ENCODE measurements at places on chromosomes 5 and 9.

GRCh38 chr5:14508046-14508445 lies 73.5 kb upstream of the OTULINL start:
- no peak for DNase-seq
- H3K4me1 ChIP-seq = no peaks in the 10 kb centered on the region
- H3K4me3 ChIP-seq = no peak overlapping the region
- no peaks in the 10 kb centered on the region for H3K27me3 ChIP-seq
- H3K27ac ChIP-seq = no peak overlapping the region

GRCh38 chr5:141518618-141519015 lies 29.7 kb downstream of the PCDHGC5 start:
- H3K27me3 ChIP-seq = no peaks in the 10 kb centered on the region
- H3K36me3 ChIP-seq = peaks cover 5% of the 10 kb centered on the region
- no peak overlapping the region for H3K4me3 ChIP-seq
- H3K4me1 ChIP-seq = peaks cover 50% of the 10 kb centered on the region
- no peak for DNase-seq
- H3K27ac ChIP-seq = 0 out of 2 replicates have a peak overlapping the region, but pooled peaks have one; percentile 27

DNA sequence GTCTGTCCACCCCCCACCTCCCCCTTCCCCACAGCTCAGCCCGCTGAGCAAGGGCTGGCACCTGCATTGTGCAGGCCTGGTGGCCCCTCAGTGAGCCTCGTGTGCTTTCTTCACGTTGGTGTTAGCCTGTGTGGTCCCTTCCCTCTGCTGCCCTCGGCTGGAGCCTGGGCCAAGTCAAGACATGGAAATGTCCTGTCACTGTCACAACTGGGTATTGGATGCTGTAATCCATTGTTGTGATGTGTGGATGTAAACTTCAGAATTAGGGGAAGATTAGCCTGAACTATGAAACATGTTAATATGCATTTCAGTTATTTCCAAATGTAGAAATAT lies 103.9 kb downstream of the TRIO start:
- no peaks in the 10 kb centered on the region for H3K36me3 ChIP-seq
- H3K4me1 ChIP-seq = peaks cover 99% of the 10 kb centered on the region
- peak overlapping the region; percentile 86 for H3K27ac ChIP-seq
- no peaks in the 10 kb centered on the region for H3K27me3 ChIP-seq

GRCh38 chr5:8457187-8458037 lies 588.5 kb downstream of the MTRR start:
- H3K4me1 ChIP-seq = peaks cover 14% of the 10 kb centered on the region
- DNase-seq = peak; percentile 96
- no peaks in the 10 kb centered on the region for H3K27me3 ChIP-seq
- peak overlapping the region; percentile 92 for H3K27ac ChIP-seq
- peaks cover 7% of the 10 kb centered on the region for H3K36me3 ChIP-seq
- H3K4me3 ChIP-seq = peak overlapping the region; percentile 97

DNA sequence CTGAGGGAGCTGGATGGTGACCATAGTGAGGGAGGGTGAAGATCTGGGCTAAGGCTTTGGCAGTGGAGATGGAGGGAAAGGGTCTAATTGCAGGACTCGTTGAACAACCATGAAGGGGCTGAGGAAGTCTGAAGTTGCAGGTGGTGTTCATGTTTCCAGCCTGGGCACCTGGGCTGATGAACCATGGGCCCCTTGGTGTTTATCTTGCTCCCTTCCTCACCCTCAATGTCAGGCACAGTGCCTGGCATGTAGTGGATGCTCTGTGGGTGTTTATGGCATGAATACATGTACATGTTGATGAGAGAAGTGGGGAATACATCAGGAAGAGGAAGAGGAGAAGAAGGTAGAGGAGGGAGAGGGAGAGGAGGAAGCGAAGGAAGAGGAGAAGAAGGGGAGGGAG lies 31.3 kb upstream of the COL15A1 start:
- H3K4me3 ChIP-seq = no peak overlapping the region
- H3K27me3 ChIP-seq = no peaks in the 10 kb centered on the region
- H3K36me3 ChIP-seq = no peaks in the 10 kb centered on the region
- no peak for DNase-seq
- no peaks in the 10 kb centered on the region for H3K4me1 ChIP-seq
- no peak overlapping the region for H3K27ac ChIP-seq

- H3K27me3 ChIP-seq = no peaks in the 10 kb centered on the region
- H3K27ac ChIP-seq = no peak overlapping the region
- no peaks in the 10 kb centered on the region for H3K36me3 ChIP-seq
- H3K4me3 ChIP-seq = no peak overlapping the region
- no peaks in the 10 kb centered on the region for H3K4me1 ChIP-seq
Observed at GRCh38 chr5:93911609-93912008, 170.2 kb upstream of the POU5F2 start.

DNA sequence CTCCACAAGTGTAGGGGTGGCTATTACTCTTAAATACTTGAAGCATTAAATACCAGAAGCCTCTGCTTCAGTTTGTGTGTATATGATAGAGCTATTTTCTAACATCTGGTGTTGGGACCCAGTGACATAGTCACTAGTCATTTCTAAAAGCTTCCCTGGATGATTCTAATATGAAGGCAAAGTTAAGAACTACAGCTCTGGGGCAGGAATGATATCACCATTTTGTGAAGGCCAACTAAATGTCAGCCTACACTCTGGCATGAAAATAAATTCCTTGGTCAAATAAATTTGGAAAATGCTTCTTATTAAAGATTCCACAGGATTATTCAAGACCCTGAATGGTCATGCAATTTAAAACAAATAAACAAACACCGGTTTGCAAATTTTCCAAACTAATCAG lies 197.7 kb downstream of the PLK2 start:
- H3K36me3 ChIP-seq = no peaks in the 10 kb centered on the region
- H3K4me3 ChIP-seq = no peak overlapping the region
- peaks cover 18% of the 10 kb centered on the region for H3K4me1 ChIP-seq
- H3K27ac ChIP-seq = peak overlapping the region; percentile 94
- DNase-seq = no peak

DNA sequence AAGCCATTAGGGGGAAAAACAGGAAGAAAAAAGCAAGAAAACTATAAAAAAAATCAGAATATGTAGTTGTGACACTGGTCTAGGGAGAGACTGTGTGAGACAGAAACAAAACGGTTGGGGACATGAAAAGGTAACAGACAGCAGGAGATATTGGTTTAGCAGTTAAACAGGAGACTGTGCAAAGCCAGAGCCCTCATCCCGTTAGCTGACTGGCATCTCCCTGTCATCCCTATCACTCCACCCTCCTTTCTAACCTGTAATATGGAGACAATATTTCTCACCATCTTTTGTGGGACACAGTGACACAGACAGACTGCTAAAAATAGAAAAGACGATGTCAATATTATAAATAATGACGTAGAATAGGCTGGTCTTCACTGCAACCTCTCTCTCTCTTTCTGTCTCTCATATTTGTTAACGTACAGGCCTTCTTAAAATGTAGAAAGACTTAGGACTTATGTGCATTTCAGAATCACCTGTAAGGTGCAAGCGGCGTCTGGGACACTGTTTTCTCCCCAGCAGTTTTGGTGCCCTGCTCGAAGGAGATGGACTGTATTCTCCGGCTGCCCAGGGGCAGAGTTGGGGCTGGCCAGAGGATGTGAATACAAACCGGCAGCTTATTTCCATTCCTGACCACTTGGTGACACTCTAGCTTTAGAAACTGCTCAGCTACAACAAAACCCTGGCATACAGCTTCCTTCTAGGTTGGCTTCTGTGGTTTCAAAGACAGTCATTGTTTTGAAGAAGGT lies 190.6 kb downstream of the MAT2B start:
- H3K36me3 ChIP-seq = no peaks in the 10 kb centered on the region
- DNase-seq = peak; percentile 42
- H3K4me1 ChIP-seq = no peaks in the 10 kb centered on the region
- H3K4me3 ChIP-seq = no peak overlapping the region
- no peak overlapping the region for H3K27ac ChIP-seq
- no peaks in the 10 kb centered on the region for H3K27me3 ChIP-seq

DNA sequence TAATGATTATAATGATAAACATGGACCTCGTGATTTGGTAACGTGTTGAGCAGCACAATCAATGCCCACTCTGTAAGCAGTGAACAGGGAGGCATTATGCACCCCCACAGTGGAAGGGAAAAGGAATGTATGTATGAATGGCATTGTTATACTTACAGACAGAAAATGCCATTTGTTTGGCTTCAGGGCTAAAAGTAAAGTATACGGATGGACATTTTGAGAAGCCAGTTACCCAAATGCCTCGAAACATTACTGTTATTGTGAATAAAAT lies 260.2 kb upstream of the PPP1R2B start:
- no peaks in the 10 kb centered on the region for H3K36me3 ChIP-seq
- H3K4me3 ChIP-seq = no peak overlapping the region
- DNase-seq = no peak
- H3K4me1 ChIP-seq = no peaks in the 10 kb centered on the region

DNA sequence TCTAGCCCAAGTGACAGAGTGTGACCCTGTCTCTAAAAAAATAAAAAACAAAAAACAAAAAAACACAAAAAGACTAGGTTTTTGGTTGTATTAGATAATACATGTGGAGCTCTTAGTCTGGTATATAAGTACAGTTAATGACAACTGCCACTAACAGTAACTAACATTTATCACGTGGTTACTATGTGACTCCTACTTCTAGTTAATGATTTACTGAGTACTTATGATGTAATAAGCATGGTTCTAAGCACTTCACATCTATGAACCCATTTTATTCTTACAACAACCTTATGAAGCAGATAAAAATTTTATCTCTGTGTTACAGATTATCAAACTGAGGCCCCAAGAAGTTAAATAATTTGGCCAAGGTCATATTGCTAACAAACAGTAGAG lies 6.1 kb upstream of the TMEFF1 start:
- no peak overlapping the region for H3K27ac ChIP-seq
- no peak overlapping the region for H3K4me3 ChIP-seq
- H3K4me1 ChIP-seq = no peaks in the 10 kb centered on the region

- no peaks in the 10 kb centered on the region for H3K36me3 ChIP-seq
- peak overlapping the region; percentile 44 for H3K27ac ChIP-seq
- no peak for DNase-seq
- H3K27me3 ChIP-seq = no peaks in the 10 kb centered on the region
Observed at GRCh38 chr9:95311961-95312360, 5.5 kb downstream of the FANCC start.

DNA sequence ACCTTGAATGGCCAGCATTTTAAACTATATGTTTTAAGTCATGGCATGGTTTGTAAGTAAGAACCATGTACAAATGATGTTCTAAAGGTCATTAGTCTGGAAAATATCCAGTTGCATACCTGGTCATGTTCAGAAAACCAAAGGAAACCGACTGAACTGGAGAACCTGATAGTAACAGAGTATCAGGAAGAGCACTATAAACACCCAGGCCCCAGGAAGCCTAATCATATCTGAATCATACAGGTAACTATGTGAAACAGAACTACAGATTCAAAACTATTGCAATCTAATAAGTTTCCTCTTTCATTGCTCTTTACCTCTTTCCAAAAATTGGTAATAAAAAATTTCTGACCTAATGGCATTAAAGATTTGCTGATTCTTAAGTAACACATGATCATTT lies 500.3 kb downstream of the ARHGEF28 start:
- 0 out of 2 replicates have a peak, but pooled peaks cover 2% of the 10 kb centered on the region for H3K4me1 ChIP-seq
- no peaks in the 10 kb centered on the region for H3K36me3 ChIP-seq
- DNase-seq = no peak
- H3K4me3 ChIP-seq = no peak overlapping the region

GRCh38 chr5:27009540-27009915 lies 28.9 kb downstream of the CDH9 start:
- no peak overlapping the region for H3K4me3 ChIP-seq
- peak overlapping the region; percentile 8 for H3K27ac ChIP-seq
- no peak for DNase-seq

- H3K4me1 ChIP-seq = peaks cover 23% of the 10 kb centered on the region
- no peak for DNase-seq
- no peak overlapping the region for H3K4me3 ChIP-seq
Observed at GRCh38 chr9:137453643-137454081, 5.5 kb downstream of the NSMF start.

- no peak overlapping the region for H3K27ac ChIP-seq
- no peak overlapping the region for H3K4me3 ChIP-seq
- H3K36me3 ChIP-seq = no peaks in the 10 kb centered on the region
Observed at GRCh38 chr9:133934482-133935232, 57.5 kb downstream of the VAV2 start.

- no peak for DNase-seq
- no peaks in the 10 kb centered on the region for H3K36me3 ChIP-seq
- H3K27me3 ChIP-seq = no peaks in the 10 kb centered on the region
- H3K4me3 ChIP-seq = peak within 1 kb of the TSS; percentile 54
- H3K4me1 ChIP-seq = peaks cover 36% of the 10 kb centered on the region
Observed at GRCh38 chr5:150302301-150303069, at the start of gene ARSI. ARSI (minus strand) TSS chr5:150302905; CDS start chr5:150302373, 532 bp downstream.

- no peaks in the 10 kb centered on the region for H3K36me3 ChIP-seq
- DNase-seq = no peak
- peak overlapping the region; percentile 85 for H3K27ac ChIP-seq
- H3K27me3 ChIP-seq = no peaks in the 10 kb centered on the region
- peaks cover 42% of the 10 kb centered on the region for H3K4me1 ChIP-seq
Observed at GRCh38 chr5:10726179-10726912, 34.7 kb downstream of the DAP start.

- no peaks in the 10 kb centered on the region for H3K27me3 ChIP-seq
- no peaks in the 10 kb centered on the region for H3K4me1 ChIP-seq
- H3K4me3 ChIP-seq = no peak overlapping the region
- DNase-seq = no peak
- H3K27ac ChIP-seq = no peak overlapping the region
Observed at GRCh38 chr5:118236108-118236849, 752.1 kb downstream of the DTWD2 start.

DNA sequence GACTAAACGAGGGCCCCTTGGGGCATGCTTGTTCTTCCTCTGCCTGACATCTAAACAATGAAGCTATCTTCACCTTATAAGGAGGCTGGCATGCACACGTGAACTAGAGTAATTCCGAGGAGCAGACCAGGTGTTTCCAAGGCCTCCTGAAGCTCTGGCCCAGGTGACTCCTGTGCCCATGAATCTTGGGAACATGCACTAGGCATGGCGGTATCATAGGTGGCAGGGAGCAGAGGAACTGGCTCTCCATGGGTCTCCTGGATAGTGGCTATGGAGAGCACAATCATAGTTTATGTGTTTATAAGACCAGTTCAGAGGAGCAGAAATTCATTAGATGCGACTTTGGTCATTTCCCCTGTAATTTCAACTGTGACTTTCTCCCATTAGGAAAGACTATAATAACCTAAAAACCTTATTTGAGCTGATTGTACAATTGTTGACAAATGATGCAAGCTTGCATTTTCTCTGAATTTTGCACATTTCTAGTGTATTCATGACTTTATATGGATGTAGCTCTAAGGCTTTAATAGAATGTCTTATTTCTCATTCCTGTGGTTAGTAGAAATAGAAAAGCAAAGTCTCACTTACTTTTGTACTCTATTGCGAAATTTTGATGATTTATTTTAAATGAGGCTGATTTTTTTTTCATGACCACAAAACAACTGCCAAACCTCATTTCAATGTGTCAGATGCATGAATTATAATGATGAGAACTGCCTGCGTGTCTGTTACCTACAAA lies 135.3 kb upstream of the RPS23 start:
- H3K27ac ChIP-seq = no peak overlapping the region
- no peak overlapping the region for H3K4me3 ChIP-seq
- no peaks in the 10 kb centered on the region for H3K4me1 ChIP-seq
- DNase-seq = no peak
- H3K36me3 ChIP-seq = no peaks in the 10 kb centered on the region
- H3K27me3 ChIP-seq = no peaks in the 10 kb centered on the region

GRCh38 chr5:171484460-171484899 lies 65.0 kb downstream of the FGF18 start:
- H3K36me3 ChIP-seq = no peaks in the 10 kb centered on the region
- no peak for DNase-seq
- no peaks in the 10 kb centered on the region for H3K27me3 ChIP-seq
- H3K4me1 ChIP-seq = no peaks in the 10 kb centered on the region
- no peak overlapping the region for H3K4me3 ChIP-seq
- H3K27ac ChIP-seq = no peak overlapping the region

GRCh38 chr9:137126786-137127185 lies 12.2 kb upstream of the GRIN1 start:
- DNase-seq = no peak
- H3K4me1 ChIP-seq = peaks cover 7% of the 10 kb centered on the region
- no peaks in the 10 kb centered on the region for H3K27me3 ChIP-seq
- H3K36me3 ChIP-seq = 0 out of 2 replicates have a peak, but pooled peaks cover 3% of the 10 kb centered on the region
- H3K4me3 ChIP-seq = no peak overlapping the region
